Posterior vena cava (tissue), 2 donors: ENCODE measurements at places on chromosomes 2 and 18. TPM values are rescaled to one million over a fixed set of nuclear protein-coding genes. Genes with fewer than 3 reads are reported as not detected.

The ABCG5 gene
- not detected for total RNA-seq

GRCh38 chr18:46333431-46334135 lies 229.4 kb downstream of the HAUS1 start:
- DNase-seq = no peak

GRCh38 chr2:152552888-152553287 lies 164.4 kb downstream of the PRPF40A start:
- DNase-seq = no peak

The INPP5D gene
- total RNA-seq = 19.9 TPM

GRCh38 chr2:176126929-176127773 lies 2.4 kb upstream of the HOXD8 start:
- no peak for DNase-seq

GRCh38 chr2:129518937-129519336 lies 460.5 kb upstream of the RAB6C start:
- DNase-seq = no peak

The ABCB11 gene
- not detected for total RNA-seq

DNA sequence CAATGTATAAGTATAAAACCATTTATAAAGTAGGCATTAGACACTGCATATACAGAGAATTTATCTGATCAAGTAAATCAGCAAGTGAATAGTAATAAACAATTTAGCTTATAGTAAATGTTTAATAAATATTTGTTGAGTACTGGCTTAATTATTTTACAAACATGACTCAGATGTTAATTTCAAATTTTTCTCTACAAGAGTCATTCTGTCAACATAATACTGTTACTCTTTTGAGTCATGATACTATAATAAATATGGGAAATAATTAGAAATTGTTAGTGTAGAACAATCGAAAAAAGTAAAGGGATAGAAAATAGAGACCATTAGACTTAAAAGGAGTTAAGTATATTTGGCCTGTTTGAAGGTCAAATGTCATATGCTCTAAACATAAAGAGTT lies 133.6 kb upstream of the MC4R start:
- DNase-seq = no peak

DNA sequence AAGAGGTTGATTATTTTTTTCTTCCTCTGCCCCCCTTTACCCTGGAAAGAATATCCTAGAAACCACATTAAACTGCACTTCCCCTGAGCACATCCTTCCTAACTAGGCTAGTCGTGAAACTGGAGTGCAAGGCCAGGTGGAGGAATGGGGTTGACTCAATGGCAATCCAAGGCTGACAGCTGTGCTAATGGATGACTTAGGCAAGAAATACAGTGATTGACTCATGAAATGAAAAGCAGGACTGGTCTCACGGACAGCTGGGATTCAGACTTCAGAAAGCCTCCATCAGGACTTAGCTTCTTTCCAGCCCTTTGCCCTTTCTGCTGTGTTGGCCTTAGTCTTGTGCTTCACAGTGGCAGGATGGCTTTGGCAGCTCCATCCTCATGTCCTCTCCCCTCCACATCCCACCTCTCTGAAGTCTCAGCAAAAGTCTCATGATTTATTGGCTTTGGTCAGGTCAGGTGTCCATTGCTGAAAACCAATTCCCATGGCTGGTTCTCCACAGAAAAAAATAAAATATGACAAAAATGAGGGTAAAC lies 33.8 kb downstream of the INSIG2 start:
- DNase-seq = no peak
